ENCODE measurements at places on chromosomes 13 and 19.

GRCh38 chr19:51706296-51706695, 13.2 kb downstream of the SPACA6 start:
- no peak for DNase-seq

DNA sequence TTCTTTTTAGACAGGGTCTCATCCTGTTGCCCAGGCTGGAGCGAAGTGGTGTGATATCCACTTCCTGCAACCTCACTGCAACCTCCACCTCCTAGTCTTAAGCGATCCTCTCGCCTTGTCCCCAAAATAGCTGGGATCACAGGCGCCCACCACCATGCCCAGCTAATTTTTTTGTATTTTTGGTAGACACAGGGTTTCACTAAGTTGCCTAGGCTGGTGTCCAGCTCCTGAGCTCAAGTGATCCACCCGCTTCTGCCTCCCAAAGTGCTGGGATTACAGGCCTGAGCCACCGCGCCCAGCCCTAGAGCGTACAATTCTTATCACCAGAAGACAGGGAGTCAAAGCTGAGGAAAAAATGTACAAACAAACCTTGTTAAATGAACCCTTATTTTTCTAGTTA, 4.5 kb upstream of the ELOF1 start:
- DNase-seq, result no peak

- DNase-seq, result no peak
Measured at GRCh38 chr19:21604351-21604926, 99.0 kb downstream of the ZNF429 start.

DNA sequence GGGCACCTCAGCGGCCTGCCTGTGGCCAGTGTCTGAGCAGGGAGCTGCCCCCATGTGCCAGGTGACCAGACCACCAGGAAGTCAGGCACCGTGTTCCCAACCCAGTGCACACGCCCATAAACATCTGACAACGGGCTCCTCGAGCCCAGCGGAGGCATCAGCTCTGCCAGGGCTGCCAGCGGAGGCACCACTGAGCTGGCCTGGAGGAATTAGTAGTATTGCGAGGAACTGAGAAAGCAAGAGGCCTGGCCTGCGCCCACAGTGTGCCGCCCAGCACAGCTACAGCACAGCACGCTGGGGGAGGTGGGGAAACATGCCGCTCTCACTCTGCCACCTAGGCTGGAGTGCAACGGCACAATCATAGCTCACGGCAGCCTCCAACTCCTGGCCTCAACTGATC, 44.6 kb downstream of the ANKRD27 start:
- DNase-seq, result no peak

- DNase-seq, result no peak
Measured at GRCh38 chr13:71374471-71375049, 492.4 kb downstream of the DACH1 start.

DNA sequence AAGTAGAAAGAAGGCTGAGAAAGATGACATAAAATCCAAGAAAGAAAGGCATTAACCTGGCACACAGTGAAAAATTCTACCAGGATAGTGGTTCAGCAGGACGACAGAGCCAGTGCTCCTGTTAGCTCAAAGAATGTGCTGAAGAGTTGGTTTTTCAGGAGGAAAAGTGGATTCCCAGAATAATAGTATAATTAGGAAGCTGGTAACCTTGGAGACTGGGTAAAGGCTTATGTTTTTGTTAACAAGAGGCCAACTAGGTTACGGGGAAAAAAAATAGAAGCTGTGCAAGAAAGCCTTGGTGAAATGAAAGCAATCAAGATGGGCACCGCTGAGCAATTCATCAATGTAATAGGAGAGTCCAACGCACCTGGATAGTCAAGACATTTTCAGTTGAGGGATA, 54.7 kb downstream of the SLC15A1 start:
- no peak for DNase-seq

GRCh38 chr19:4089400-4089908, 22.8 kb upstream of the ZBTB7A start:
- no peak for DNase-seq

DNA sequence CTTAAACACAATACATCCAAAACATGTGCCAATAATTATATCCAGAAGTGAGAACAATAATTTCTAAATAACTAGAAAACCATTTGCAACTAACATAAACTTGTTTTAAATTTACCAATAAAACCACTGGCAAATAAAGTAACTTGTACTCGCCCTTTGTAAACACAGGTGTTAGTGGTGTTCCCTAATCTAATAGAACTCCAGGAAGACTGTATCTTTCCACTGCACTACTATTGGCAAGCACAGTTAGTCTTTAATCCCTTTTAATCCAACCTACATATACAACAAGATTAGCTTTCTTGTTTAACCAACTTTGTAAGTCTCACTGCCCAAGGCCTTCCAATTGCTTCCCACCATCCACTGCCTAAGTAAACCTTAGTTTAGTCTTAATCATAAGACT, 79.5 kb downstream of the PCDH9 start:
- no peak for DNase-seq

Data from activated CD4-positive, alpha-beta T cell treated with anti-CD3 and anti-CD28 coated beads for 1 hour (primary cell).